Left lobe of liver (tissue), 2 donors: ENCODE measurements at places on chromosomes 5 and 9. TPM values are rescaled to one million over a fixed set of nuclear protein-coding genes. Genes with fewer than 3 reads are reported as not detected.
A peak's percentile ranks its signal among the peaks of the same experiment; 100 is the strongest.

DNA sequence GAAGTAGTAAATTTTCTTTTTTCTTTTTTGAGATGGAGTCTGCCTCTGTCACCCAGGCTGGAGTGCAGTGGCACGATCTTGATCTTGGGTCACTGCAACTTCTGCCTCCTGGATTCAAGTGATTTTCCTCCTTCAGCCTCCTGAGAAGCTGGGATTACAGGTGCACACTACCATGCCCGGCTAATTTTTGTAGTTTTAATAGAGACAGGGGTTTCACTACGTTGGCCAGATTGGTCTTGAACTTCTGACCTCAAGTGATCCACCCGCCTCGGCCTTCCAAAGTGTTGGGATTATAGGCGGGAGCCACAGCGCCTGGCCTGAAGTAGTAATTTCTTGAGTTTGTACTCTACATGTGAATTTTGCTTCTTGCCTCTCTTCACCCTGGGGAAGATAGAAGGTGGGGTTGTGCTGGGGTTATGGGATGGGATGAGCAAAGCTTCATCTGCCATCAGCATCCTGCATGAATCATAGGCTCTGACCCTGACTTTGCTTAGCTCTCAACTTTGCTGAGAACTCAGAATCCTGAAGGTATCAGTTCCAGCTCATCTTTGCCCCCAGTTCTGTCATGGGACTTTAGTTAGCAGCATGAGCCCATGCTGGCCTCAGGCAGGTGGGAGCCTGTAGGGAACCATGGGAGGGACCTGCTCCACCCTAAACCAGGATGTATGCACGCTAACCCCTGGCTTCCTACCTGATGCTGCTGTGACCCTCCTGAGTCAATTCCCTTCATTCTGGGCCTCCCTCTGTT is 9.3 kb upstream of the CCL21 start:
- DNase-seq = no peak

DNA sequence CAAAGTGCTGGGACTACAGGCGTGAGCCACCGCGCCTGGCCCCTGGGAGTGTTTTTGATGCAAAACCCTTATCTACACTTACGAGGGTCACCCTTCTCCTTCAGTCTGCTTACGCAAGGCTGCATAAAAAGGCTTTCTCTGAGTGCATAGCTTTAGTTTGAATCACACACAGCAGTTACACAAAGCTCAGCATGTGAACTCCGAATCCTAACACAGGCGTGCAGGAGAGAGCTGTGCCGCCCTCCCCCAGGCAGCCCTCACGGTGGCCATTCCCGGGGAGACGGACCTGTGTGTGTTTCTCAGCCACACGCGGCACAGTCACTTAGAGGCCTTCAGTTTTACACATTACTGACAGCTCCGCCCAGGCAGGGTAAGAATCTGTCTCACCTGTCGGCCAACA is 26.7 kb downstream of the EXD3 start:
- DNase-seq = no peak

GRCh38 chr5:33776151-33776660 is 115.6 kb downstream of the ADAMTS12 start:
- no peak for DNase-seq

DNA sequence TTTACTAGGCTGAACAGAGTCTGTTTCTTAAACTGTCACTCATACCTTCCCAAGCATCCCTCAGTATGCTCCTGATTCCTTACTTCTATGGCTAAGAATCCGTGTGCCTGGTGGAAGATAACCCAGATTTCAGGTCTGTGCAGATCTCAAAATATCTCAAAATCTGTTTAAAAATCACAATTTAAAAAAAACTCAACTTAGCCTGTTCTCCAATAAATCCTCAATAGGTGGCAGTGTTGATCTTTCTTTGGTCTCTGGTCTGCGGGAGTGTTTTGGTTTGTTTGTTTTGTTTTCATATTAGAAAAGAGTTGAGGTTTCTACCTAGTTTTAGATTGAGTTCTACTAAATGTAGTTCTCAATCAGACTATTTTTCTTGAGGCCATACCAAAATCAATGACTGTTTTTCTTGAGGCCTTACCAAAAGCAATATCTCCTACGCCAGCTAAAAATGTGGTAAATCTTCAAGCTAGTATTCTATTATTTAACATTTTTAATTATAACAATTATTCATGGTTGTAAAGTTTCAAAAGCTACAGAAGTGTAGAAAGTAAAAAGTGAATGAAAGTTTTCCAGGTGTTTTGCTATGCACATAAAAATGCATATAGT is 57.9 kb downstream of the TGFBR1 start:
- no peak for DNase-seq

- peak; percentile 77 for DNase-seq
These were observed 19.0 kb downstream of the C9orf152 start for GRCh38 chr9:110188991-110189390.

- DNase-seq = no peak
These were observed 29.8 kb downstream of the MED27 start for GRCh38 chr9:132049900-132050299.

GRCh38 chr5:137617528-137618205 is 118.2 kb downstream of the KLHL3 start:
- DNase-seq = no peak

- no peak for DNase-seq
These were observed 236.9 kb downstream of the CD180 start for GRCh38 chr5:66959653-66960052.

DNA sequence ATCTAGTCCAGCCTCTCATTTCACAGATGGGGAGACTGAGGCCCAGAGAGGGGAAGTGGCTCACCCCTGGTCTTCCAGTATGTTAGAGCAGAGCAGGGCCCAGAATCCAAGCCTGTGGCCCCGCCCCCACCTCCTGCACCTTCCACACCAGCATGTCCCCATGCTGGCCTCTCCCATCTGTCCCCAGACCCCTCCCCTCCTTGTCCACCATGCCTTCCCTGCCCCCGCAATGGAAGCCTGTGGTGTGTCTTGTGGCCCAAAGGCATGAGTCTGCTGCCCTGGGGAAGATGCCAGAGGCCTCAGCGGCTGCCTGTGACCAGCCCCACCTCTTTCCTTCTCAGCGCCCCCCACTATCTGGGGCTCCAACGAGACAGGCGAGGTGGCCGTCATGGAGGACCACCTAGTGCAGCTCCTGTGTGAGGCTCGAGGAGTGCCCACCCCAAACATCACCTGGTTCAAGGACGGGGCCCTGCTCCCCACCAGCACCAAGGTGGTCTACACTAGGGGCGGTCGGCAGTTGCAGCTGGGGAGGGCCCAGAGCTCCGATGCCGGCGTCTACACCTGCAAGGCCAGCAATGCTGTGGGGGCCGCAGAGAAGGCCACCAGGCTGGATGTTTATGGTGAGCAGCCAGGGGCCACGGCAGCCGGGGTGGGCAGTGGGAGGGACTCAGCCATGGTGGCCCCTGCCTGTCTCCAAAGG is 87.2 kb downstream of the HMCN2 start:
- no peak for DNase-seq

DNA sequence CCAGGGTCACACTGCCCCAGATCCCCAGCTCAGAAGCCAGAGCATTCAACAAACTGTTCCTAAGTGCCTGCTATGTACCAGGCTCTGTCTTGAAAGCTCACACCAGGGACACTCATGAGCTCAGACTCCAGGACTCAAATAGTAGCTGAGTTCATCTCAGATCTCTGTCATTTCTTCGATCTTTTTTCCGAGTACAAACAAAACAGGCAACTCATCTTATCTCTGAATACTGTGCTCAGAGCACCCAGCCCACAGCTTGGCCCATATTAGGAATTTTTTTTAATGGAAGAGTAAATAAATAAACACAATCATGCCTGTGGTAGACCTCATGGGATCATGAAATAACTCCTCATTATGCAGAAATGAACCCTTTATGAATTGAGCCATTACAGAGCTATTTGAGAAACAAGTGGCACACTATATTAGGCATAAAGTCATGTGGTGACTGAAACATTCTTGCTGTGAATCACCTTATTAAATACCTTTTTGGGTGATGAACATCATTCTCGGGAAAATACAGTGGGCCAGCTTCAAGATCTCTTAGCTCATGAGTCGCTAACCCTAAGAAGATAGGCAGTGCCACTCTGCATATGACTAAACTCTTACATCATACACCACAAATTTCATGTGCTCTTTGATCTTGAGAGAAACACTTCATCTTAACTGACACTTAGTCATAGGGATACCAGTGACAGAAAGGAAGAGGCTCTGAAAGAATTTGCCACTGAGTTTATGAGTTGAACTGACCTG is 9.9 kb downstream of the SH3RF2 start:
- DNase-seq = no peak

GRCh38 chr9:83401328-83401900 is 136.8 kb downstream of the FRMD3 start:
- no peak for DNase-seq

GRCh38 chr9:120742951-120743416 is 28.7 kb upstream of the MEGF9 start:
- peak; percentile 72 for DNase-seq

- no peak for DNase-seq
These were observed 42.1 kb upstream of the MAST4 start for GRCh38 chr5:66553916-66554575.

DNA sequence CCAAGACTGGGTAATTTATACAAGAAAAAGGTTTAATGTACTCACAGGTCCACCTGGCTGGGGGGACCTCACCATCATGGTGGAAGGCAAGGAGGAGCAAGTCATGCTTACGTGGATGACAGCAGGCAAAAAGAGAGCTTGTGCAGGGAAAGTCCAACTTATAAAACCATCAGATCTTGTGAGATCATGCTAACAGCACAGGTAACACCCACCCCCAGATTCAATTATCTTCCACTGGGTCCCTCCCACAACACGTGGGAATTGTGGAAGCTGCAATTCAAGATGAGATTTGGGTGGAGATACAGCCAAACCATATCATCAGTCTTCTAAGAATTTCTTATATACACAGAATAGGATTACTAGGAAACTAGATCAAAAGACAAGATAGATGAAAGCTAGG is 555.6 kb downstream of the PRR16 start:
- DNase-seq = no peak

DNA sequence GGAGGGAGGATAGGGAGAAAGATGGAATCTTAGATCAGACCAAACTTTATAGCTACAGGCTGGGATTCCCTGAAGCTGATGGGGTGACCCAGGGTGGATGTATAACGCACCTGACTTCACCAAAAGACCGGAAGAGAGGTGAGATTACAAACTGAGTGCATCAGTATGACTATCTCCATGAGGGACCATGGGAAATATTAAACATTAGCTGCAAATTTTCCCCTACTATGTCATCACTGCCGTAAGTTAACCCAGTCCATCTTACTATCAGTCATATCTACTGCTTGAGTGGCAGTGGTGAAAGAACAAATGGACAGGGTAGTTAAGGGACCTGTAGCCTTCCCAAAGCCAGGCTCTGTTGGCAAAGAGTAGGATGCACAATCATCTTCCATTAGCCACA is 368.3 kb downstream of the EFNA5 start:
- no peak for DNase-seq

DNA sequence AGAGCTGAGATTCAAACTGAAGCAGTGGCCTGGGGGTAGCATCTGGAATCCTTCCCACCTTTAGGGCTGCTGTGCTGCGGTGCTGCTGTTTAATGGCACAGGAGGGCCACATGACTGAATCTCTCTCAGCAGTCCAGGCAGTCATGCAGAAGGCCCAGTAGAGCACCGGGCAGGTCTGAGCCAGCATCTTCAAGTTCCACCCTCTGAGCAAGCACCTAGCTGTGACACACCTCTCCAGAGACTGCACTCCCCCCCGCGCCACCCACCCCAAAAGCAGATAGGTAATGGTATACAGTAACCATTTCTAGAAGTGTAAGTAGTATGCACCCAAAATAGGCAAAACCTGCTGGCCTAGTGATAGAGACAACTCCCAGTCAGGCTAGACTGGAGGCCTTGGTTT is 8.2 kb downstream of the IL4 start:
- no peak for DNase-seq

DNA sequence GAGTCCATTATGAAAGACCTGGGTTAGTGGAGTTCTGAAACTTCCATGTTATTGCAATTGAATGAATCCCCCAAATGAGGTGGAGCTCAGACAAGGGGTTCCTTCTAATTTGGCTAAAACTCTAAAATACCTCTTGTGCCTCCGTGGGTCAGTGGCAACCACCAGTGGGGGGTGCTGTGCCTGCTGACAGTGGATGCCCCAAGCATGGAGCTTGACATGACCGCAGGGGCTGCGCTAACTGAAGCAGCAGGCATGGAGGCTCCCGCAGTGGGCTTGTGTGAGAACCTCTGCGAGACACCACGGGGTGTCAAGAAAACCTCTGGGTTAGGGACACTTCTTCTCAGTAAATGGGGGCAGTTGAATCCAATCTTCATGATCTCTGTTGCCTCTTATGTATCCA is 200.5 kb downstream of the DRD1 start:
- no peak for DNase-seq

DNA sequence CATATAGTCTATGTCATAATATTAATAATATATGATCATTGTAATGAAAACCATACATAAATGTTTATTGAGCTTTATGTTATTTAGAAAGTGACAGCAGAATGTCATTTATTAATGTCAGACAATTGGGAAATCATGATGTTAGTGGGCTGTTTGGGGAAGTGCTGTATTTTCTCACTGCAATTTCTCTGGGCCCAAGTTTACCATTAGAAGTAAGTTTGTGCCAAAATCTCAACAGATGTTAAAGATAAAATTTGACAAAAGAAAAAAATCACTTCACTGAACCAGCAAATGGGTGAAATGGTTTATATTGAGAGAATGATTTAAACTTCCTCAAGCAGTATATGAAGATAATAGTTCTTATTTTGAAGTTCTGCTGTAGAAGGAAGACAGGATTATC is 433.2 kb upstream of the SMARCA2 start:
- DNase-seq = no peak

DNA sequence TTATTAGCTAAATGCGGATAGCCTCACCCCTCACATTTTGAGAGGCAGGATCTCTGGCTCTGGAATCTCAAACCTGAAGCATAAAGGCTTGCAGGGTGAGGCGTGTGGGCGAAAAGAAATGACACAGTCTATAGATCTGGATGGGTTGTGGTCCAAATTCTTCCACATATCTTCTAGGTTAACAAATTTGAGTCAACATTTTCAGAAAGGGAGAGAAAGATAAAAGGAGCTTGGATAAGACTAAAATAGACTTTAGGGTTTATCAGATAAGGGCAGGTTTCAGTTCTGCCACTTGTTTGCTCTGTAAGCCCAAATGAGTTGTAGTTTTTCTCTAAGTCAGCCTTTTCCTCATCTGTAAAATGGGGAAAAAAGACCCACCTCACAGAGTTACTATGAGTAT is 220.9 kb downstream of the TRIM32 start:
- no peak for DNase-seq

- no peak for DNase-seq
These were observed 40.2 kb upstream of the CYFIP2 start for GRCh38 chr5:157225469-157226422.

DNA sequence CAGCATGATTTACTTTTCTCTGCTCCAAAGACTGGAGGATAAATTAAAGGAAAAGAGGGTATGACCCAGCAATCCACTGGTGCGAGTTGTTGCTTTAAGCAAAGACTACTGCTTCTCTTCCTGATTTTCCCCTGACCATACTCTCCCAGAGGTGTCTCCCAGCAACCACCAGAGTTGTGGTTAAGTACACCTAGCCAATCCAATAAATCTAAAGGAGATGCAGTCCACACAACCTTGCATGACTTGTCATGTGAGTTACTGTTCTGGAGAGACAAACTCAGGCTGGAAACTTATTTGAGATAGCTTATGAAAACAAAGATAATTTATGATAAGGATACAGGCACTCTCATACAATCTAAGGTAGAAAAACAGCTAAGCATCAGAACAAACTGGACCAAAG is 11.9 kb downstream of the TMC1 start:
- DNase-seq = no peak

PCDHGA5 gene
- total RNA-seq = 0.35 TPM

ANKRD31 gene
- not detected for total RNA-seq

IFNK gene
- total RNA-seq = not detected

ARHGEF37 gene
- total RNA-seq = 6.5 TPM

DNAJC25 gene
- 21.7 TPM for total RNA-seq

SVEP1 gene
- total RNA-seq = 1.7 TPM

DDX4 gene
- not detected for total RNA-seq

OMD gene
- 0.13 TPM for total RNA-seq
